DMS 273 treated with DMSO at 0.1 percent for 48 hours (cell line): ENCODE measurements at places on chromosomes 4 and X.

DNA sequence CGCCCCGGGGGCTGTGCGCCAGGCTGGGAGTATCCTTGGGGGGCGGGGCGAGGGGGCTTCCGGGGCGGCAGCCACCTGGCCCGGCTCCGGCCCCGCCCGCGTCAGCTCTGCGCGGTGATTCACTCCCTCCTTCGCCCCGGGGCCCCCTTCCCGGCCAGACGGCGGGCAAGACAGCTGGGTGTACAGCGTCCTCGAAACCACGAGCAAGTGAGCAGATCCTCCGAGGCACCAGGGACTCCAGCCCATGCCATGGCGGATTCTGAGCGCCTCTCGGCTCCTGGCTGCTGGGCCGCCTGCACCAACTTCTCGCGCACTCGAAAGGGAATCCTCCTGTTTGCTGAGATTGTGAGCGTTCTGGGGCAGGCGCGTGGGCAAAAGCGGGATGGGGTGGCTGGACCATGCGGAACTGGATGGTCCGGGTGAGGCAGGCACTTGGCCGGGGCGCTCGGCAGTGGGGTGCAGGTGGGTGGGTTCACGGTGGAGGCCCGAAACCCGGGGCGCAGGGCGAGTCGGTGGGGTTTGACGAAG is at the start of gene PLP2:
TSS of gene PLP2 (plus strand) at position 147 of the 528 bp plus-strand sequence. CDS start at position 250, 103 bp downstream.
- no peak for DNase-seq

DNA sequence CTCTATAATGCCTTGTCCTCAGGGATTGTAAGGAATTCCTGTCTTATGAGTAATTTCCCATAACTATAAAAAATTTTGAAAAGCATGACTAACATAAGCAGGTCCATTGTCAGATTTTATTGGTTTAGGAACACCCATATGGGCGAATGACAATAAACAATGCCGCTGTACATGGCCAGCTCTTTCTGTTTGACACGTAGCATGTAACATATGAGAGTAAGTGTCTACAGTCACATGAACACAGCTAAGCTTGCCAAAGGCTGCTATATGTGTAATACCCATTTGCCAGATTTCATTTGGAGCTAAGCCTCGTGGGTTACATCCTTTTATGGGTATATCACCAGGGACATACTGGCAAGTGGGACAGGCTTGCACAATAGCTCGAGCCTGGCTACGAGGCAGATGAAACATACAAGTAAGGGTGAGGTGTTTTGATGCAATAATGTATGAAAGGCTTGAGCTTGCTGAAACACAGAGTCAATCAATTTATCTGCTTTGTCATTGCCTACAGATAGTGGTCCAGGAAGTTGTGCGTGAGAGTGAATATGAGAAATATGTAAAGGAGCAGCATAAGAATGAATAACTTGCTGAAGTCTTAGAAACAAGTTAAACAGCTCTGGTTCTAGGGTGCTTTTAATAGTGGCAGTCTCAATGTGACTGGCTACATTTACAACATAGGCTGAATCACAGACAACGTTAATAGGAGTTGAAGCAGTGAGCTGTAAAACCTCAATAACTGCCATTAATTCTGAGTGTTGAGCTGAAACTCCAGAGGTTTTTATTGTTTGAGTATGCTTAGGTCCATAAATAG is 67.4 kb upstream of the UGT2B10 start:
- no peak for DNase-seq

- DNase-seq = no peak
Measured at GRCh38 chr4:182133033-182133432, 110.2 kb upstream of the TENM3 start.

DNA sequence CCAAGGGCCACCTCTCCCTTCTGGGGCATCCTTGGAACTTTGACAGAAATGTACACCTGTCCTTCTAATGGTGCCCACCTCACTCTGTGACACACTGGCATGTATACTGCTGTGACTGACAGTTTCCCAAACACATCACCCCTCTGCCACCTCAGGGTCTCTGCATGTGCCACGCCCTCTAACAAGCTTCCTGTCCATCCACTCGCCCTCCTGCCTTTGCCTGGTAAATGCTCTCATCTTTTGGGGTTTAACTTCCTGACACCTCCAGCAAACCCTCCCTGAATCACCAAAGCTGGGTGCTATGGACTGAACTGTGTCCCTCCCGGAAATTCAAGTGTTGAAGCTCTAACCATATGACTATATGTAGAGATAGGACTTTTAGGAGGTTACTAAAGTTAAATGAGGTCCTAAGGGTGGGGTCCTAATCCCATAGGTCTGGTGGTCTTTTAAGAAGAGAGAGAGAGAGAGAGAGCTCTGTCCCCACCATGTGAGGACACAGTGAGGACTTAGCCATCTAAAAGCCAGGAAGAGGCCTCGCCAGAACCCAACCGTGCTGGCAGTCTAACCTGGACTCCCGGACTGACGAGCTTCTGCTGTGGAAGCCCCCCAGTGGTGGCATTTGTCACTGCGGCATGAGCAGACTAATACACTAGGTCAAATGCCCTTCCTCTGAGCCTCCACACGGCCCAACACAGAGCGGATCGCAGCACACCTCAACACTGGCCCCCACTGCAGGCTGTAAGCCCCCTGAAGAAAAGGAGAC is 95.6 kb downstream of the AFAP1 start:
- no peak for DNase-seq

DNA sequence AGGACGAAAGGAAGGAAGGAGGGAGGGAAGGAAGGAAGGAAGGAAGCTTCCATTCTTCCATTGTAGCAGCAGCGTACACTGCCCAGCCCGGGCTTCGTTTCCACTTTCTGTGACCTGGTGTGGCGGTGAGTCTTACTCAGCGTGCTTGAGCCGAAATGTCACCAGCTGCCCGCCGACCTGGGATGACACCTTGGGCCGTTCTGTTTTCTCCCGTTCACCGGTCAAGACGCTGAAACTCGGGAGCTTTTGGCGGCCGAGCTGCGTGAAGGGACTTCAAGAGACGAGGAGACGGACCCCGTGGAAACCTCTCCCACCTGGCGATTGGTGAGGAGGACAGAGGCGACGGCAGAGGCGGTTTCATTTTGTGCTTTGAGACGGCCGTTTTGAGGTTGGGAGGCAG is 47.1 kb upstream of the PPP2R3B start:
- DNase-seq = no peak

DNA sequence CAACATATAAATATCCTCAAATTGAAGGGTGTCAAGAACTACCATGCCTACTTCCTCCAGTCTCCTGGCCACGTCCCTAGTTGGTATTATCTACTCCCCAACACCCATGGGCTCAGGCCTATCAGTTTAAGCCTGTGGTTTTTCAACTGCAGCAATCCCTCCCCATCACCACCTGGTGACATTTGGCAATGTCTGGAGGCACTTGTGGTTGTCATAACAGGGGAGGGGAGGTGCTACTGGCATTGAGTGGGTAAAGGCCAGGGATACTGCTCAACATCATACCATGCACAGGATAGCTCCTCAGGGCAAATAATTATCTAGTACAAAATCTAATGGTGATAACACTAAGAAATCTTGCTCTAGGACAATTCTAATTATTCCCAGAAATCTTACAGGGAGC is 95.3 kb downstream of the COMMD8 start:
- DNase-seq = no peak
